ENCODE measurements at places on chromosomes 6 and 20. TPM values are rescaled to one million over a fixed set of nuclear protein-coding genes. Genes with fewer than 3 reads are reported as not detected.

GRCh38 chr6:110214338-110214737 is 34.1 kb downstream of the CDC40 start:
- no peak overlapping the region for H3K27ac ChIP-seq
- no peaks in the 10 kb centered on the region for H3K27me3 ChIP-seq
- peaks cover 42% of the 10 kb centered on the region for H3K36me3 ChIP-seq

DNA sequence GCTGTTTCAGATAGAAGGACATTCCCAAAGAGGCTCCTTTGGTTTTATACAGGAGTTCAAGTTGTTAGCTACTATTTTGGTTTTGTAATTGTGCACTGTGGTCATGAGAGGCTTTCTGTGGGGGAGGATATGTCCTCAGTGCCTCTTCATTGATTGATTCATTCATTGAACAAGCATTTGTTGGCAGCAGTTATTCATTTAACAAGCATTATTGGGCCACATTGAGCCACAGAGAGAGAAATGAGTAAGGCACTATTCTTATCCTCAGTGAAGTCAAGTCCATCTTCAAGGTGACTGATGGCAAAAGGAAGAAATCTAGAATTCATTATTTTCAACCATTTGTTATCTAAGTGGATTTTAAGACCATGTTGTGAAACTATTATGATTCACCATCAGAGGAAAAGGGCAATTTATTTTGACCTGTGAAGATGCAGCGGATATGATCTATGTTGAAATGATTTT is 697.2 kb upstream of the CITED2 start:
- peak overlapping the region; percentile 49 for H3K27ac ChIP-seq
- H3K27me3 ChIP-seq = no peaks in the 10 kb centered on the region
- no peak for DNase-seq
- H3K4me3 ChIP-seq = no peak overlapping the region

DNA sequence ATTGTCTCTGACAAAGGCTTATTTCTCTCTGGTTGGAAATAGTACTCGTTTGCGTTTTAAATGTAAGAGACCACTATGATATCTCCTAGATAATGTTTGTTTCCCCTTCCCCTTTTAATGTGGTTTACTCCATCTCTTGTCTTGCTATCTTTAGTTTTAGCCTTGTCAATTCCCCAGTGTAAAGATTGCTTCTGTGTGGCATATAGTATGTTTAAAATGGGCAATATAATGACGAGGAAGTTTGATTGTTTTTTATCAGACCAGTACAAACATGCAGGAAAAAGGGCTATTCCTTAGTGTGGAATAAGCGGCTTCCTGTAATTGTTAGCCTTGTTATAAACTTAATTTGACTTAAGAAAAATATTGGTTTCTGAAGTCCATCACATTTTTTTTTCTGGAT is 3.1 kb downstream of the QKI start:
- H3K27ac ChIP-seq = peak overlapping the region; percentile 71
- H3K4me3 ChIP-seq = peak overlapping the region; percentile 88
- DNase-seq = no peak
- no peaks in the 10 kb centered on the region for H3K36me3 ChIP-seq
- H3K27me3 ChIP-seq = no peaks in the 10 kb centered on the region

GRCh38 chr20:3712279-3712873 is at the start of gene SIGLEC1:
SIGLEC1 (minus strand) TSS chr20:3712600; CDS start chr20:3707128, 5,472 bp downstream.
- H3K36me3 ChIP-seq = no peaks in the 10 kb centered on the region
- H3K4me1 ChIP-seq = no peaks in the 10 kb centered on the region
- H3K27me3 ChIP-seq = no peaks in the 10 kb centered on the region
- no peak within 1 kb of the TSS for H3K4me3 ChIP-seq
- no peak for DNase-seq
- H3K27ac ChIP-seq = no peak within 1 kb of the TSS

Gene NMBR
- total RNA-seq = not detected

- no peak for DNase-seq
- no peaks in the 10 kb centered on the region for H3K27me3 ChIP-seq
- peak overlapping the region; percentile 30 for H3K27ac ChIP-seq
These were observed 34.6 kb upstream of the MAPK13 start for GRCh38 chr6:36095497-36096391.

Measured in mesothelial cell of epicardium (in vitro differentiated cells).